ENCODE measurements at places on chromosomes 7 and 10. TPM values are rescaled to one million over a fixed set of nuclear protein-coding genes. Genes with fewer than 3 reads are reported as not detected.
A peak's percentile ranks its signal among the peaks of the same experiment; 100 is the strongest.

GRCh38 chr10:71381611-71382010, 15.1 kb upstream of the CDH23 start:
- no peak for DNase-seq

- DNase-seq, result peak; percentile 23
Observed at GRCh38 chr7:117119192-117119924, 166.1 kb downstream of the ST7 start.

DNA sequence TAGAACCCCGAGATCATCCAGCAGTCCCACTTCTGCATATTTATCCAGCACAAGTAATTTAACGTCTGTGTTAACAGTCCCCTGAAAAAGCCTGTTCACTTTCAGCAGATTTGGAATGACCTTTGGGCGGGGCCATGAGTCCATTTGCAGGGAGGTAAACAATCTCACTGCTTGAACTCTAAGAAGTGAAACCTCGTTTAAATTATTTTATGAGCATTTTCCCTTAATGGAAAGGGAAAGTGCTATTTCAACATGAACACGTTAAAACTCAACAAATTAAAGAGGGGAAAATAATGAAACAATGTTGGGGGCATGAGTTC, 282.8 kb downstream of the GATA3 start:
- no peak for DNase-seq

- DNase-seq, result peak; percentile 48
Observed at GRCh38 chr7:108497082-108497725, 28.7 kb downstream of the PNPLA8 start.

- DNase-seq, result no peak
Observed at GRCh38 chr7:126450269-126450671, 802.5 kb downstream of the GRM8 start.

DNA sequence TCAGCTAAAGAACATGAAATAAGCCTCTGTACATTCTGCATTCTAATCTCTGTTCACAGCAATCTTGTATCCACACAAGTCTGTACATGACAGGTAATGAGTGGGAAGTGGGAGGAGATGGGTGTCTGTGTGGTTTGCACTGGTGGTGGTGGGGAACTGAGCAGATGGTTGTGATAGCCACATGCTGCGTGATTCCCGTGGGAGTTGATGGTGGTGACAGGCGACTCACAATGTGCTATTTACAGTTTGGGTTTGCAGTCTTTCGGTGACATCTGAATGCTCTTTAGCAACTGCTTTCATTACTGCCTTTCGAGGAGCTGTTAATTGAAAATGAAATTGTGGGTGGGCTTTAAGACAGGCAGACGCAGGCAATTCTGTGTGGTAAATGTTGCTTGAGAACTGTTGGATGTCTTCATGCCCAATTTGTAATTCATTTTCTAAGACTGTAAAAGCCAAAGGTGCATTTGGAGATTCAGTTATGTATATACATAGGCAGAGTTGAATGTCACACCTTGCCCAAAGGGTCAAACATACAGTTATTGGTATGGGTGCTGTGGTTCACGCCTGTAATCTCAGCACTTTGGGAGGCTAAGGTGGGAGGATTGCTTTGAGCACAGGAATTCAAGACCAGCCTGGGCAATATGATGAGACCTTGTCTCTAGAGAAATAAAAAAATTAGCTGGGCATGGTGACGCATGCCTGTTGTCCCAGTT, 308.2 kb downstream of the AUTS2 start:
- no peak for DNase-seq

DNA sequence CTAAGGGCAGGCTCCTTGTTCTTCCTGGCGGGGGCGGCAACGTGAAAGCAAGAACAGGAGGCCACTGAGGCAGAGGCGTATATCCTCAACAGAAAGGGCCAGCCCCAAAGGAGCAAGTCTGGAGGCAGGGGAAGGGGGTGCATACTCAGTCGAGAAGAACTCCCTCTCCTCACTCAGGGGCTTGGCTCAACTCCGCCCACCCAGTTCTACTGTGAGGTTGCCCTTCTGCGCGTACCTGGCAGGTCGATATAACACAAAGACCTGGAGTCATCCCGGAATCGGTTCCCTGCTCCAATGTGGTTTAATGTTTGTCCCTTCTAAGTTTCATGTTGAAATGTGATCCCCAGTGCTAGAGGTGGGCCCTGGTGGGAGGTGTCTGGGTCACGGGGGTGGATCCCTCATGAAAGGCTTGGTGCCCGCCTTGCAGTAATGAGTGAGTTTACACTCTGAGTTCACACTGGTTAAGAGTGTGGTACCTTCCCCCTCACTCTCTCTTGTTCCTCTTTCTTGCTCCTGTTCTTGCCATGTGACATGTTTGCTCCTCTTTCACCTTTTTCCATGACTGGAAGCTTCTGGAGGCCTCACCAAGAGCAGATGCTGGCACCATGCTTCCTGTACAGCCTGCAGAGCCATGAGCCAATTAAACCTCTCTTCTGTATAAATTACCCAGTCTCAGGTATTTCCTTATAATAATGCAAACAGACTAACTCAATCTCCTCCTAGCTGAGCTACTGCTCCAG, 32.6 kb downstream of the GSDME start:
- no peak for DNase-seq

GRCh38 chr7:16144361-16144760, 277.0 kb downstream of the CRPPA start:
- no peak for DNase-seq

- no peak for DNase-seq
Observed at GRCh38 chr7:134727711-134728110, 51.7 kb upstream of the CALD1 start.

GRCh38 chr10:119242186-119242585, 34.8 kb downstream of the GRK5 start:
- no peak for DNase-seq

- no peak for DNase-seq
Observed at GRCh38 chr7:136588216-136588615, 280.2 kb upstream of the CHRM2 start.

DNA sequence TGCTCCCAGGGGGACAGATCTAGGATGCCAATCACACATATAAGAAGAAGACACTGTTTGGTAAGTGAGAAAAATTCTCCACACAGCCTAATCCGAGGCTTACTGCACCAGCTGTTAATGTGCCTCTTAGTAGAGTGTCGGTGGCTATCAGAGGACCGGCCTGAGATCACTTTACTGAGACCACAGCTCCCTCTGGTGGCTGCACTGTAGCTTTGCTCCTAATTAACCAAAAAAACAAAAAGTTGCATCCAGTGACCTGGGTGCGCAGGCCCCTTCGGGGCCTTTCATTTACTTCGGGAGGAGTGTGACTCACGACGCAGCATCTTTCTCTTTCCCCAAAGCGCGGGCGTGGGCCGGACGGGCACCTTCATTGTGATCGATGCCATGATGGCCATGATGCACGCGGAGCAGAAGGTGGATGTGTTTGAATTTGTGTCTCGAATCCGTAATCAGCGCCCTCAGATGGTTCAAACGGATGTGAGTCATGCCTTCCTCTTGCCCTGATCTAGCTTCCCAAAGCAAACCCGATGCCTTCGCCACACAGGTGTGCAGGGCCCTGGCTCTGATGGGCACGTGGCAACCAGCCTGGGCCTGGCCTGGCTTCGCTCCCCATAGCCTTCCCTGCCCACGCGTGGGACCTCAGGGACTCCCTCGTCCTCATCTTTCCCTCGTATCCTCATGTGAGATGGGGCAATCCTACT, 56.7 kb downstream of the MKI67 start:
- peak; percentile 97 for DNase-seq

DNA sequence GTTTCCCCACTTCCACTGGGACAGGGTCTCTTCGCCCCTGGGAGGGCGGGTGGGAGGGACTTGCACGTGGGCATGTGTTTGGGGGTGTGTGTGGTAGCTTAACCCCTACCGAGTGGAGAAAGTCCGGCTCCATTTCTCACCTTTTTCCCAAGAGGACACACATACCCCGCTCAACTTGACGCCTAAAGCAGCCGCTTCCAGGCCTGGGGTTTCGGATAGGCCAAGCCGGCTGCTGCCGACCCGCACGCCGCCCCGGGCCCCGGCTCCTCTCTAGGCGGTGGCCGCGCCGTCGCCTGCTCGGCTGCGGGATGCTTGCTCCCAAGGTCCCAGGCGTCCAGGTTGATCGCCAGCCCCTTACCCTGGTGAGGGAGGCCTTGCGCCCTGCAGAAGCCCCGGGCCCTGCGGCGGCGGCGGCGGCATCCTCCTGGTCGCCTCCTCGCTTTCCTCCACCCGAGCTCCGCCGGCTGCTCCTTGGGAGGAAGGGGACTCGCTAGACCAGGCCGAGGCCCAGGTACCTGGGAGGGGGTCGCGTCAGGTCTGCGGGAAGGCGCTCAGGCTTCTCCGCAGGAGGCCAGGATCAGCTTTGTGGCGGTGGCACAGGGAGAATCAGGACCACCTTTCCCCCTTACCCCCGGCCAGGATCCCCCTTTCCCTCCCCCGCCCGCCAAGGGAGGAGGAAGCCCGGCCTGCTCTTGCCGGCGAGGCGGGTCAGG, 3.2 kb upstream of the GATA3 start:
- peak; percentile 89 for DNase-seq

GRCh38 chr7:767580-767940, 40.5 kb upstream of the PRKAR1B start:
- peak; percentile 0 for DNase-seq

- peak; percentile 92 for DNase-seq
Observed at GRCh38 chr10:124619195-124619594, 125.0 kb downstream of the FAM53B start.

Gene CCDC71L
- 31.5 TPM for total RNA-seq

Gene CAMK1D
- total RNA-seq, result 11.2 TPM

Gene EMX2
- total RNA-seq, result 0.88 TPM

Gene CUEDC2
- 46.7 TPM for total RNA-seq

Gene GJD4
- total RNA-seq, result under 0.01 TPM

Gene STEAP1B
- total RNA-seq, result 31.8 TPM

Gene FAM25C
- total RNA-seq, result not detected

Gene STEAP1
- 45.4 TPM for total RNA-seq
